ENCODE measurements at places on chromosomes 3 and 15.
A peak's percentile ranks its signal among the peaks of the same experiment; 100 is the strongest.

DNA sequence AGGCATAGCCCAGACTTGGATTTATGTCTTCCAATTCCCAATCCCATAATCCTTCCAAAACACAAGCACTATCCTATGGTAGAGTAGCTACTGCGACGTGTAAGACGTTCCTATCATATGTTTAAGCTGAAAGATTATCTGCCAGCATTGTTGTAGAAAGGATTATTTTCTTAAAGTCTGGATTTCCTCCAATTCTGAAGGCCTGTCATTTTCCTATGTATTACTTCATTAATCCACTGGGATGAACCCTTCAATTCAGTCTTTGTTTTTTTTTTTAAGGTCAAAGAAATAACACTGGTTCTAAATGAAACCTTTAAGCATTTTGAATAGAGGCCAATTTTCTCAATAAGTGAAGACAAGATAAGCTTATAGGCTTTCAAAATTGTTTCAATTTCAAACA is 289.0 kb downstream of the SLC9A9 start:
- no peak for DNase-seq

DNA sequence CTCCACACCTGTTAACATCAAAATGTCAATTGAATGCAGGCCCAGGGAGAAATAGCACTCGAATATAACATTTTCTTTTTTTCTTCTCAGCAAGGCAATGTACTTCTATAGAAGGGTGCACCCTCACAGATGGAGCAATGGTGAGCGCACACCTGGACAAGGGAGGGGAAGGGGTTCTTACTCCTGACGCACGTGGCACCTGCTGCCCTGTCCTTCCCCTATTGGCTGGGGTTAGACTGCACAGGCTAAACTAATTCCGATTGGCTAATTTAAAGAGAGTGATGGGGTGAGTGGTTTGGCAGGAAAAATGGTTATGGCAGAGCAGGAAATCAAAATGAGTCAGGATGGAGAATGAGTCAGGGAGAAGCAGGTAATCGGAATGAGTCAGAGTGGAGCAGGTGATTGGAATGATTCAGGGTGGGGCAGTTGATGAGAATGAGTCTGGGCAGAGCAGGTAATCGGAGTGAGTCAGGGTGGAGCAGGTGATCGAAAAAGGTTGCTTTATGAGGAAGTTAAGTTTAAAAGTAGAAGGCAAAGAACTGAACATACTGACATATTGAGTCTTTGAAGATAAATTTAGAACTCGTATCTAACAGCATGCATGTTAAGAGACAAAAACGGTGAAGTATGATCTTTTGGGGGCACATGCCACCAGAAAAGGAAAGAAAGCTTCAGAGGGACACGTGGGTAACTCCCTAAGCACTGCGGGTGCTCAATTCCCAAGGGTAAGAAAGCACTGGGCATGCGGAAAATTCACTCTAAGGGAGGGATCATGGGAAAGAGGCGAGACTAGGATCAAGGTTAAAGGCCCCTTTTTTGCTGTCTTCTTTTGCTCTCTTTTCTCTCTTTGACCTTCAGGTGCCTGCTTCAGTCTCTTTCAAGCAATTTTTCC is 72.9 kb upstream of the GALNT15 start:
- no peak for DNase-seq

DNA sequence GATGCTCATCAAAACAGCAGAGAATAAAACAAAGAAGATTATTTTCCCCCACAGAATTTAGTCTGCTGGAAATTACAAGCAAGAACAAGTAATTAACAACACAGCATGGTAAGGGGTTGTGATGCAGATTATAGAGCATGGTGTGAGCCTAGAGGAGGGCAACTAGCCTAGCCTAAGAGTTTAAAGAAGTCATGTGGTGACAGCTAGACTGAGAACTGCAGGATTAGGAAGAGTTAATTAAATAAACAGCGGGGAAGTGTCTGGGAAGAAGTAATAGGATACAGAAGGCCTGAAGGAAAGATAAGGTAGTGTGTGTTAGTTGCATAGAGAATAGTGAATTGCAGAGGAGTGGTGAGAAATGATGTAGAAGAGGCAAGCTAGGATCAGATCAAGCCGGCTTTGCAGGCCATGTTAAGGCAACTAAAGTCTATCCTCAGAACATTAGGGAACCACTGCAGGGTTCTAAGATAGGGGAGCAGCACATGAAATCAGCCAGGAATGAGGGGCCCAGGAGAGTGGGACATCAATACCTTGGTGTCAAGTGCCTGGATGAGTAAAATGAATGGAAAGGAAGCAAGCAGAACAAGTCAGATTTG is 11.9 kb upstream of the PKM start:
- DNase-seq = no peak

GRCh38 chr3:158420654-158421396 is 150.2 kb upstream of the MLF1 start:
- no peak for DNase-seq

DNA sequence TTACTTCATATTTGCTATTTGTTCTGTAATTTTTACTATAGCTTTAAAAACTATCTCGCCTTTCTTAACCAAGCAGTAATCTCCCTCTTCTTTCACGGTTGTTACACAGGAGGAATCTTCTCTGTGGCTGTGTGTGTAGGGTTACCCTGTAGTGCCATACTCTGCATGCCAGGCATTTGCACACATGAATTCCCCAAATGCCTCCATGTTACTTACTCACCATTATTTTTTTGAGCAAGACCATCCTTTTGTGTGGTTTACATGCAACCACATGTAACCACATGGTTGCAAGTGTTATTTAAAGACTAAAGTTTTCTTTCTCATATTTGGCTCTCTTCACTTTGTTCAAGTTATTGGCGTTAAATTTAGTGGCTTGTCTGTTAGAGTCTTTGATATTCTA is 45.5 kb downstream of the HPS3 start:
- DNase-seq = no peak

DNA sequence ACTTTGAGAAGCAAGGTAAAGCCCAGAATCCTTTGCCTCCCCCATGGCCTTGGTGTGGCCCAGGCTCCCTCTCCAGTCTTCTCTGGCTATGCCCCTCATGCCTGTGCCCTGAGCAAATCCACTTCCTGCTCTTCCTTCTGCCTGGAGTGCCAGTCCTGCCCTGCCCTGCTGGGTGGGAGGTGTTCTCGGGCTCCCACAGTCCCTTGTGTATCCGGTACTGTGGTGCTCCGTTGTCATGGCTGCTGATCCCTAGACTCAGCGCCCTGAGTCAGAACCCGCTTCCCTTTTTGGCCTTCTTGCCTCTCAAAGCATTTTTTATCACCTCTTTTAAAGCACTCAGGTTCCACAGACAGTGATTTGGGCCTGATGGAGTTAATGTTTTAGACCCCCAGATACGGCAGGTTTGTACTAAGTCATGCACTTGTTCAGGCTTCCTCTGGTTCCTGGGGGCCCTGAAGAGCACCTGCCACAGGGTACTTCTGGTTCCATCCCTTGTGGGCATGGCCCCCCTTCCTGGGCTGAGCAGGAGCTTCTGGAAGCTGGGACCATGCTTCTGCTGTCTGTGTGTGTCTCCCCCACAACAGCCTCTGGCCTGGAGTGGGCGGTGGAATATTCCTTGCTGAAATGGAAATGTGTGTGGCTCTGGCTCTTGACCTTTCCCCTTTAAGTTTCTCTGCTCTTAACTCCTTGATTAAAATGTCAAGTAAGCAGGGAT is 29.6 kb upstream of the ADAMTS7 start:
- no peak for DNase-seq

DNA sequence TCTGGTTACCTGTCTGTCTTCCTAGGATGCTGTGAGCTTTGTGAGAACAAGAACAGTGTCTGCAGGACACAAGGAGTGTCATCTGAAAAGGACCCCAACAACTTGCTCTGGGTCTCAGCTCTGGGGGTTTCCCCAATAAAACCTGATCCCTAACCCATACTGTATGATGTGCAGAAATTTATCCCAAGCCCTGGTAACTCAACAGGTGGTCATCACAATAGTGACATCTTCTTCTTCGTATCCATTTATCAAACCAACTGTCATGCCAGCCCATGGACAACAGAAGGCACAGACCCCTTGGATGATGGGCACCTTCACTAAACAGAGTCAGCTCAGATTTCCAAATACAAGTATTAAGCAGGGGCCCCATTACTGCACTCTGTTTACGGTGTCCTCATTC is 127.5 kb downstream of the UACA start:
- no peak for DNase-seq

- DNase-seq = no peak
Measured at GRCh38 chr3:78091478-78092119, 1051.7 kb downstream of the ROBO2 start.

GRCh38 chr3:136586580-136586979 is 165.6 kb downstream of the STAG1 start:
- no peak for DNase-seq

GRCh38 chr3:147305533-147306250 is 100.7 kb downstream of the ZIC4 start:
- DNase-seq = no peak

- no peak for DNase-seq
Measured at GRCh38 chr3:67083277-67083676, 85.2 kb downstream of the KBTBD8 start.

- no peak for DNase-seq
Measured at GRCh38 chr15:60057554-60057953, 53.4 kb downstream of the FOXB1 start.

- DNase-seq = no peak
Measured at GRCh38 chr15:85618228-85618505, 176.6 kb downstream of the KLHL25 start.

DNA sequence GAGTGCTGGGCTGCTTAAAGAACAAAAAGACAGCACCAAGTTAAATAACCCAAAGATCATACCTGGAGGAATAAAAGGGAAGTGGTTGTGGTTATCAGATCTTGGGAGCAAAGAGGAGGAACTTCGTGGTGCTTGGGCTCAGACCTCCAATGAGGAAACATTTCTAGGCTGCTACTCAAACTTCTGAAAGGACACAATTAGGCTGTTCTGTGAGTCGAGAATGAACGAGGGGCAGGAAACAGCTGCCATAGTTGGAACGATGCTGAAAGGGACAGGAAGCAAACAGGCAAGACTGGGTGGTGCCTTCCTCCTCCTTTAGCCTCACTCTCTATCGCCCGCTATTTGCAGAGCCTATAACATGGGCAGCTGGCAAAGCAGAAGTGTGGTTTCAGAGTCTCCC is 276.3 kb upstream of the ARRDC4 start:
- DNase-seq = no peak

DNA sequence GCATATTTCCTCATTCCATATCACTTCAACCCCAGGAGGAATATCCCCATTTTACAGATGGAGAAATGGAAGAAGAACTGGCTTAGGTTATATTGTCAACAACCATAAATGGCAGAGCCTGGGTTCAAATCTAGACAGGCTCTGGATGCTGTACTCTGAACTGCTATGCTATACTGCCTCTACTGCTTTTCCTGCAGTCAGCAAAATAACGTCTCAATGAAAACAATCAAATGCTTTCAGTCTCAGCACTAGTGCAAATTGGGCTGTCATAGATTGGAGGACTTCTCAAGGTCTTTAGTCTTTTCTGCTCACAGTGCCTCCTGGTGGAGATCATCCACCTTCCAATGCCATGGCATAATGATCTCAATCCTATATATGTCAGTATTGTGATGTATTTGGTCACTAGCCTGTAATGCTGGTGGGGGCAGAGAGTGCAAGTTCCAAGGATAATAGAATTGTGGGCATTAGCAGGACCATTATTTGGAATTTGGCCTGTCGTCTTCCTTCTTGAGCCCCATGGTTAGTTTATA is 285.0 kb downstream of the CLSTN2 start:
- DNase-seq = no peak

- DNase-seq = no peak
Measured at GRCh38 chr3:126309861-126310655, 47.1 kb downstream of the KLF15 start.

DNA sequence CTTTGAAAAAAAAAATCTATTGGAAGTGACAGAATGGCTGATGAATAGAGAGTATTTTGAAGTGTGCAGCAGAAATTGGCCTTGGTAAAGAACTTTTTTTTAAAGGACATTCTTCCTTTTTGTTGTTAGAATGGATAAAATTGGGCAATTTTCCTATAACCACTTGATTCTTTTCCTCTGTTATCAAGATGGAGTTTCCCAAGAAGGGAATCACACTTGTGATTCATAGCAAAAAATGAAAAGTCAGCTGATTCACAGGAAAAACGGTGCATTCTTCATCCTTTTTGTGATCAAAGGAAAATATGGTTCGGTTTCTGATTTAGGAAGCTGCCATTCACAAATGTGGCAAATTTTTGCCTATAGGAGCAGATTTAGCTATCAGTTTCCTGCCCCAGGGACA is 486.8 kb downstream of the GBE1 start:
- no peak for DNase-seq

DNA sequence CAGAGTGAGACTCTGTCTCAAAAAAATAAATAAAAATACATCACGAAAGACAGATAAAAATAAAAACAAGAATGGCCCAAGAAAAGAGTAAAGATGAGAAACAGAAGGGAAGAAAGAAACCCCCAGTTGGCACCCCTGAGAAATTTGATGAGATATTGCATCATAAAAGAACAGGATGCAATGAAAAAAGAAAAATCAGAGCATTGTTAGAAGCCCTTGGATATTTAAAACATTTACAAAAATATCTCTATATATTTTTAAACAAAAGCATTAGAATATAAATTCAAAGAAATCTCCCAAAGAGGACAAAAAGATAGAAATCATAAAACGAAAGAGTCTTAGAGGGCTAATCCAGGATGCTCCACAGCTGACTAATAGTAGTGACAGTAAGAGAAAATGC is 18.6 kb upstream of the ZBTB38 start:
- no peak for DNase-seq

- DNase-seq = no peak
Measured at GRCh38 chr15:59410391-59410896, 27.5 kb upstream of the FAM81A start.

GRCh38 chr3:152195206-152195605 is 73.5 kb upstream of the MBNL1 start:
- no peak for DNase-seq

GRCh38 chr15:66955871-66956585 is 109.4 kb upstream of the SMAD3 start:
- DNase-seq = no peak

- DNase-seq = no peak
Measured at GRCh38 chr15:39896846-39897245, 23.2 kb downstream of the GPR176 start.

GRCh38 chr3:44862226-44862637 is 520 bp downstream of the TMEM42 start:
- DNase-seq = no peak

DNA sequence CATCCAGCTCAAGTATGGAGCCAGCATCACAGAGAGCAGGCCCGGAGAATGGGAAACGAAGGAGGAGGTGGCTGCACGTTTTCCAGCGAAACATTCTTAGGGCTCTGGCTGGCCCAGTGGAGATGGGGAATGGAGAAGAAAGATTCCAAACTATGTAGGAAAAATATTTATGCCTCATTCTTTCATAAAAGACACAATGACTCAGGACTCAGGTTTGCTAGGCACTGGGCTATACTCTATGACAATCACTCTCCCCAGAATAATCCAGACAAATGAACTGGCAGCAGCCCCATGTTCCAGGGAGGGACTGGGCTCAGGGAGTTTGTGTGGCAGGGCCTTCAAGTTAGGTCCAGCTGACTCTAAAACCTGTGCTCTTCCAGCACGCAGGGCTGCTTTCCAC is 110.8 kb upstream of the RAD18 start:
- no peak for DNase-seq

- no peak for DNase-seq
Measured at GRCh38 chr15:69467636-69468035, 15.0 kb downstream of the RPLP1 start.

GRCh38 chr15:43517354-43518196 is at the start of gene MAP1A:
Gene MAP1A, plus strand, starts transcription at chr15:43517608. Its CDS starts 3,866 bp downstream, at chr15:43521474.
- peak; percentile 56 for DNase-seq

- no peak for DNase-seq
Measured at GRCh38 chr3:188310270-188310710, 156.3 kb downstream of the LPP start.

- no peak for DNase-seq
Measured at GRCh38 chr3:47705391-47705790, 76.3 kb downstream of the SMARCC1 start.

GRCh38 chr15:43285609-43286037 is 18.9 kb upstream of the TGM5 start:
- peak; percentile 5 for DNase-seq

Data from NCI-H524 treated with DMSO at 0.1 percent for 48 hours (cell line).